ENCODE measurements at places on chromosomes 4 and X.

DNA sequence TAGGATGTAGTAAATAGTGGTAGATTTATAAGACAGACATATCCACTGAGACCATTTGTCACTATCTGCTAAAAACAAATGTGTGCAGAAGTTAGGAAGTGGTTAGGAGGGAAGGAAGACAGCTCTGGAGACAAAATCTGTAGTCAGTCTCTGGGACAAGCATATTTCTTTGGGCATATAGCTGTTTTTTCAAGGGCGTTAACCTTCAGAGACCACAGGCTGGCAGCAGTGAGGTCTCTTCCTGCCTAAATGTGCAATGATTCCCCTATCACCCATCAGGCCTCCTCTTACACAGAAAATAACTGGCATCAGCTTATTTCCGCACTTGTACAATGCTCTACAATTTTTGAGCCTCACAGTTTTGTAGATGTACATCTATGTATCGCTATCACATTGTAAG is 6.5 kb downstream of the TMEM150C start:
- DNase-seq, result no peak

- no peak for DNase-seq
Measured at GRCh38 chr4:159941076-159941475, 838.2 kb downstream of the RAPGEF2 start.

- no peak for DNase-seq
Measured at GRCh38 chr4:38995660-38996005, 36.6 kb downstream of the TMEM156 start.

DNA sequence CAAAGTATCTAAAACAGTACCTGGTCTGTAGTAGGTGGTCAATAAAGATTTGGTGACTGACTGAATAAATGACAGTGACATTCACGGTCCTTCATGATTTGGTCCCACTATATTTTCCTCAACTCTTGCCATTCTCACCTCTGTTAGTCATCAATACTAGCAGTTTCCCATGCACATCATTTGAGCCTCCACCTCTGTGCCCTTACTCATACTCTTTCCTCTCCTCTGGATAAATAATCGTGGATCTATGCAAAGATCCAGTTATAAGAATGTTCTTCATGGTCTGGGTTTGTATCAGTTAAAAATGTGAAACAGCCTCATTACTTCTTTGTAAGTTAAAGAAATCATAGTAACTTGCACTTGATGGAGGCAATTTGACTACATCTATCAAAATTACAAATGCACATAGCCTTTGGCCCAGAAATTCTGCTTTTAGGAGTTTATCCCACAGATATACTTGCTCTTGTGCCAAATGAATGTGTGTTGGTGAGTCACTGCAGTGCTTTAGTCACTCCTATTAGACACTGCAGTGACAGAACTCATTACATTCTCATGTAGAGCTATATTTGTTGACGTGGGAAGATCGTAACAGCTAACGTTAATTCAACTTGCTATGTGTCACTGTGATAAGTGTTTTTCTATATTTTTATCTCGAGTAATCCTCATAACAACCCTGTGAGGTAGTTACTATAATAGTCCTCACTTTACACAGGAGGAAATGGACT is 121.9 kb upstream of the SMIM10 start:
- DNase-seq, result no peak
